Uterus (tissue), 4 donors: ENCODE measurements at places on chromosomes 12 and 14. TPM values are rescaled to one million over a fixed set of nuclear protein-coding genes. Genes with fewer than 3 reads are reported as not detected.

GRCh38 chr14:79805636-79806035, 405.7 kb downstream of the DIO2 start:
- no peak overlapping the region for H3K4me3 ChIP-seq
- no peak overlapping the region for H3K27ac ChIP-seq
- no peaks in the 10 kb centered on the region for H3K36me3 ChIP-seq
- DNase-seq: no peak
- no peaks in the 10 kb centered on the region for H3K4me1 ChIP-seq

The TBC1D30 gene
- total RNA-seq: 14.8 TPM

DNA sequence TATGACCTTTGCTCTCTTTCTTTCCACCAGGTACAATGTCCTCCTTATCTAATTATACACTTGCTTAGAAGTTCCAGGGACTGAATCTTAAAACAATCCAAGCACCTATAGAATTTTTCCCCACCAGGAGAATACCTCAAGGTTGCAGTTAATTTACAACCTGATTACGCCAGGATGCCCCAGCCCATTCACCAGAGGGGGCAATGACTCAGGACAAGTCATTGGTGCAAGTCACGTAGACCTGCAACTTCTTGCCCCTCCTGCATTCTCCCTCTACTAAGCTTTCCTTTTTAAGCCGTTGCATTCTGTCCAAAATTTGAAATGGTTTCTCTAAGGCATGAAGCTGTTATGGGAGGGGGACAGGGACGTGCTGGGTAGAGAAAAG, 111.1 kb upstream of the SCAF11 start:
- no peaks in the 10 kb centered on the region for H3K27me3 ChIP-seq
- H3K36me3 ChIP-seq: no peaks in the 10 kb centered on the region
- H3K4me1 ChIP-seq: no peaks in the 10 kb centered on the region
- no peak overlapping the region for H3K27ac ChIP-seq

DNA sequence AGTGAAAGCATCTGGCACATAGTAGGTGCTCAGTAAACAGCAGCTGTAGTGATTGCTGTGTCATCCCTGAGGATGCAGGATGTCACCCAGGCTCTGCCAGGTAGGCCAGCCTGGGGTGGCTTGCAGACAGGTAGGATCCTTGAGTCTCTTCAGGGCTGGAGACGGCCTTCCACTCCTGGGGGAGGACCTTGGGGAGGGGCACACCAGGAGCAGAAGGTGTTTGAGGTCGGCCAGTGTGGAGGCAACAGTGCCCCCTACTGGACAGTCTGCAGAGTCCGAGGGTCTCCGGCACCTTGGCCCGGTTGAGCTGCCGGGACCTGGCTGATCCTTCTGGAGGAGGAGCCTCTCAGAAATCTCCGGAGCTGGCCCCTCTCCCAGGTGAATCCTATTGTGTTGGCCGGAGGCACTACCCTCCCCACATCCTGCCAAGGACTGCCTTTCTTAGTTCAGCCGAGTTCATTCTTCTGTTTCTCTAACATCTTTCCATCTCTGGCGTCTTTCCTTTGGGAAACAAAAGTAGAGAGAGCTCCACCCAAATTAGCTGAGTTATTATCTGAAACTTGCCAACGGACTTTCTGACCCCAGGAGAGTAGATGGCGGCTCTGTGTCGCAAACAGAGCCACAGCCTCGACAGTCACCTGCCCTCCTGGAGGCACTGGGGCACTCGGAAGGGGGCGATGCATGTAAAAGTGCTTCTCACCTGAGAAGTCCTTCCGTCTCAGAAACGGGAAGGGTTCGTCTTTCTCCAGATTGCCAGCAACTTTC, 41.8 kb upstream of the CLMN start:
- no peaks in the 10 kb centered on the region for H3K27me3 ChIP-seq
- H3K4me3 ChIP-seq: no peak overlapping the region
- no peak overlapping the region for H3K27ac ChIP-seq
- DNase-seq: no peak

- peak overlapping the region; percentile 83 for H3K27ac ChIP-seq
- DNase-seq: peak; percentile 59
- no peak overlapping the region for H3K4me3 ChIP-seq
- H3K4me1 ChIP-seq: peaks cover 5% of the 10 kb centered on the region
Observed at GRCh38 chr12:122072031-122072970, 6.3 kb upstream of the MLXIP start.
